ENCODE measurements at places on chromosomes 11 and 22. TPM values are rescaled to one million over a fixed set of nuclear protein-coding genes. Genes with fewer than 3 reads are reported as not detected.

PRPF19 gene
- total RNA-seq: 49.5 TPM

GAL gene
- total RNA-seq: 37.1 TPM

TNNT3 gene
- total RNA-seq: not detected

DDIAS gene
- total RNA-seq: 10.9 TPM
